ENCODE measurements at places on chromosomes 13 and 19.

DNA sequence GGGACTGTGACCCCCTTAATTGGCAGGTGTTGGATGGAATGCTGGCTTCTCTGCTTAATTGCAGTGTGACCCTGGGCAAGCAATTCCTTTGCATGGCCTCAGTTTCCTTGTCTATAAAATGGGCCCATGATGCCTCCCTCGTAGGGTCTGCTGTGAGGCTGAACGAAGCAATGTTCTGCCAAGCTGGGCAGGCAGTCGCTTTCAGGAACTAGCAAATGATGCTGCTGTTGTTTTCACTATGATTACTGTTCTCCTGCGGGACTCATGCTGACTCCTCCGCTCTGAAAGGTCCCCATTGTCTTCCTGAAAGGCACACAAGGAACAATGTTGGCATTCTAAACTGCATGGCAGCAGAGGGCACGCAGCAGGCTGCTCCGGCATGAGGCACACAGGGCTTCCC, 6.8 kb downstream of the BICRA start:
- no peak for DNase-seq

DNA sequence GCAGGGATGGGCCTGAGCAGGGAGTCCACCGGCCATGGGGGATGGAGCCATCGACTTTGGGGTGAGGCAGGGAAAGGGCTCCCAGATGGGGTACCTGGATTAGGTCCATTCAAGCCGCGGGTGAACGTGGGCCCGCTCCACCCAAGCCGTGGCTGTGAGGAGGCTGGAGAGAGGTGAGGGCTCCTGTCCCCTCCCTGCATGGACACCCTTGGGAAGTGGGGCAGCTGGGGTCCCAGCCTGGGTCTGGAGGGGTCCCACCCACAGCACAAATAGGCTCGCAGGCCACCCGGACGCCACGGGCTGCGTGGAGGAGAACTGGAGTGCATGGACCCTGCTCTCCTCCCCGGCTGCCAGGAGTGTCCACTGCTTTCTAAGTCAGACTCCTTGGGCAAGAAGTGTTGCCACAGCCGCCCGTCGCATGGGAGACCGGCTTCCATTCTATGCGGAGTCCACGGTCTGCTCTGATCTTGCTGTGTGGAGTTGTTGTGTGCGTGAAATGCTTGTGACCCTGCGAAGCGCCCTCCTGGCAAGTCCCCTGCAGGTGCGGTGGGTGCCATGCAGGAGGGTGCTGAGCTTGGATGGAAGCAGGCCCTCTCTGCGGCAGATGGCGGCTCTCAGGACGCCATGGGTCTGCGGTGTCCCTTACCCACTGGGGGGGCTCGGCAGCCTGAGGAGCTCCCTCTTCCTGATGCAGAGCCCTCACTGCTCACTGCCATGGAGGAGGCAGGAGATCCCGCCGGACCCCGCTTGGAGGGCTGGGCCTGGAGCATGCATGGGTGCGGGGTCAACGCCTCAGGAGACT, 2.0 kb downstream of the DAZAP1 start:
- DNase-seq = no peak

GRCh38 chr19:45674946-45675345, 6.9 kb downstream of the GIPR start:
- no peak for DNase-seq

DNA sequence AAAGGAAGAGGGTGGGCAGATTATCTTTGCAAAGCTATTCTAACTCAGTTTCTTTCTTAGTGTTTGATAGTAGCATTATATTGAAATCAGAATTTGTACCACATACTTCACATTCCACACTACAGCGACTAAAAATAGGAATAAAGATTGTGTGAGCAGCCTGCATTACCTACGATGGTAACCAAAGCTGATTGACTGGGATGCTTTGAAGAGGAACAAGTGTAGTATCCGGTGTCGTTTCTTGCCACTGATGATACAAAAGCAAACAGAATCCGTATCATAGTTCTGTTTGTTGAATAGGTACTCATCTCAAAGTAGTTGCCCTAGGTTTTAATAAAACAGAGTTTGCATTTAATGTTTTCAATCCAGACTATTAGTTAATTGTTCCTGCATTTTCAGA, 51.2 kb downstream of the FLT3 start:
- DNase-seq = no peak

- no peak for DNase-seq
Measured at GRCh38 chr13:51066091-51066831, 44.8 kb downstream of the C13orf42 start.

DNA sequence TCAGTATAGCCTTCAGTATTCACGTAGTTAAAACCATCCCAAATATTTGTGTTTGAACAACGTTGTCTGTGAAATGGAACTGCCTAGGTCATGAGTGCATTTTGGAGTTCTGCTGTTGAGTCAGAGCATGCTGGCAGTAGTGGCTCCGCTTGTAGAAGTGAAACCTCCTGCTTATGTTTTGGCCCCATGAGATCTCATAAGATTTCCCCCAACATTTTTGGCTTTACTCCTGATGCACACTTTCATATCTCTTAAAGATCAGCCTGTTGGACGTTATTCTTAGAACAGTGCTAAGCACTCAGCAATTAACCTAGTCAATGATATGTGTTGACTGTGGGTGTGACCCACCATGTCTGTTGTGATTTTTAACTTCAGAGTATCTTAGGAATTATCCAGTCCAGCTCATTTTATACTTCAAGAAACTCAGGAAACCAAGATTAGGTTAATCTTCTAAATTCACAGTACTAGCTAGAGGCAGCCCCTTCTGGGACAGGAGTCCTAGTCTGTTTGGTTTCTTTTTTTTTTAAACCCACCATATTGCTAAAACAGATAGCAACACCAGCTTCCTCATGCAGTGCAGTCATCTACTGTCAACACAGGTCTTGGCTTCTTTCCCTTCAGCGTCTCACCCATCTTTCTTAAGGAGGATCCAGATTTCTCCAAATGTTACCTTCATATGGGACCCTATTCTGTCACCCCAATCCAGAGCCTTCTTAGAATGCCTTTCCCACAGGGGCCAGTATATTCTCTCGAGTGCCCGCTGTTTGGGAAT, 26.2 kb downstream of the RAP2A start:
- DNase-seq = no peak

Data from CD4-positive, alpha-beta T cell treated with Interleukin-4 for 1 hour (primary cell).